ENCODE measurements at places on chromosomes 7 and 10.
A peak's percentile ranks its signal among the peaks of the same experiment; 100 is the strongest.

DNA sequence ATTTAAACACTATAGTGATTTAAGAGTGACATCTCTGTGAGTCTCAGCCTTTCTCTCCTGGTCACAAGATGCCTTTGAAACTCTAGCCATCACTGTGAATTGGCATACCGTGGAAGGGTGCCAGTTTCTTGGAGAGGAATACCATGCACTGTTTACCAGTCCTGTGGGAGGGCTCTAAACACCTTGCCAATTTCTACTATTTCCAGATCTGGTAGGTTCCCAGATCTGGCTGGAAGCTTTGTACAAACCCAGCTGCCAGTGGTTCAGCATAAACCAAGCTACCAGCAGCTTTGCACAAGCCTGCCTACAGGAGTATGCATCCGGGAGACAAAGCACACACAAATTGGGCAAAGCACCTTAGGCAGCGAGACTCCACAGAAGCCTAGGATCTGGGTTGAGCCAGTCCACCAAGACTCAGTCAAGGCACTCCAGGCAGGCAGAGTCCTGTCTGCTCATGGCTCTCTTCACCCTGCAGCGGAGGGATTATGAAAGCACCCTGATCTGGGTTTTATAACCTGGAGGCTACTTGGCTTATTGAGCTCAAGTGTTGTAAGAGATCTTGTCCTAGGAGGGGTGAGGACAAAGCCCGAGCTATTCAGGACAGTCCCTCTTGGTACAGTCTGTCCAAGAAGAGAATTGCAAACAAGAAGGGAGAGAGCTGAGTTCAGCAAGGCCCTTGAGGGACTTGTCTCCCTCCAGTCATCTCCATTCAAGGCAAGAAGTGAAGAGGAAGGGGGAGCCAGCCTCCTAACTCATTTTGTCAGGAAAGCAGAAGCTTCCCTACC lies 23.6 kb downstream of the MCM10 start:
- DNase-seq: no peak

DNA sequence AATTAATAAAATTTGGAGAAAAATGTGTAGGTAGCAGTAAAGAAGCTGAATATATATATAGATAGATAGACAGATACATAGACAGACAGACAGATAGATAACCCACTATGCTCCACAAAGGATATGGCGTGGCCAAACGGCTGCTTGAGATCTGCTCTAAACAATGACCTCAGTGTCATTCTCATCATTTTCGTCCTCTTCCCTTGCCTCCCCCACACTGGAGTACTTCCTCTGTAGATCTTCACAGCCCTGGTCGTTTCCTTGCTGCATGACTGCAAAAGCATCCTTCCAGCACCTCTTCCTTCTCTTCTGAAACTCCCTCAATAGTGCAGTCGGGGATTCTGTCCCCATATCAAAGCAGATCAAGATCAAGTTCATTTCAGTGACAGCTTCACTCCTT lies 35.6 kb upstream of the ATP6V0A4 start:
- no peak for DNase-seq

- DNase-seq: no peak
Observed at GRCh38 chr10:48430402-48430993, 124.0 kb downstream of the MAPK8 start.

- DNase-seq: no peak
Observed at GRCh38 chr7:158192956-158193355, 394.7 kb downstream of the PTPRN2 start.

GRCh38 chr10:120981601-120982391 lies 130.6 kb downstream of the WDR11 start:
- DNase-seq: no peak

- DNase-seq: no peak
Observed at GRCh38 chr10:83153714-83154113, 985.6 kb upstream of the GHITM start.

DNA sequence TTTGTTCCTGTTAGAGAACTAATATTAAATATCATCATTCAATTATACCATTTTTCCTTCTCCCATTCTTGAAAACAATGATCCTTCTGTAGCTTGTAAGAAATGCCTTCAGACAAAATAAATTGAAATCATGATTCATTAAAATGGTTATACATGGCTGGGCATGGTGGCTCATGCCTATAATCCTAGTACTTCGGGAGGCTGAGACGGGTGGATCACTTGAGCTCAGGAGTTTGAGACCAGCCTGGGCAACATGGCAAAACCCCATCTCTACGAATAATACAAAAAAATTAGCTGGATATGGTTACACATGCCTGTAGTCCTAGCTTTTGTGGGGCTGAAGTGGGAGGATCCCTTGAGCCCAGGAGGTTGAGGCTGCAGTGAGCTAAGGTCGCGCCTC lies 13.0 kb downstream of the CD36 start:
- DNase-seq: no peak

DNA sequence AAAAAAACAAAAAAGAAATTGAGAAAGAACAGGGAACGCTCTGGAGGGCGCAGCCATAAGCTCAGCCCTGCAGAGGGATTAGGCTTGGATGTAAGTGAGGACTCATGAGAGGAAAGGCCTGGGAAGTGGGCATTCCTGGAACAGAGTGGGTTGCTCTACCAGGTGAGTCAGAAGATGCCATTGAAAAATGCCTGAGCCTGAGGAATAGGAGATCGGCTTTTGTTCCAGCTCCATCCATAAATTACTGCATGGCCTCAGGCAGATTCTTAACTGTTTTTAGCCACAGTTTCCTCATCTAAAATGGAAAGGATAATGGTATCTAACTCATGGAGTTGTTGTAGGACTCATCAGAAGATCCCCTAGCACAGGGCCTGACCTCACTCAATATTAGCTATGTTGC lies 1.1 kb upstream of the RGR start:
- no peak for DNase-seq

GRCh38 chr7:24724451-24725190 lies 32.6 kb downstream of the GSDME start:
- no peak for DNase-seq

GRCh38 chr10:132391676-132392020 lies 5.4 kb upstream of the PWWP2B start:
- no peak for DNase-seq

GRCh38 chr10:117755659-117756014 lies 213.1 kb downstream of the EMX2 start:
- DNase-seq: no peak

GRCh38 chr7:157016352-157017041 lies 6.0 kb upstream of the MNX1 start:
- no peak for DNase-seq

DNA sequence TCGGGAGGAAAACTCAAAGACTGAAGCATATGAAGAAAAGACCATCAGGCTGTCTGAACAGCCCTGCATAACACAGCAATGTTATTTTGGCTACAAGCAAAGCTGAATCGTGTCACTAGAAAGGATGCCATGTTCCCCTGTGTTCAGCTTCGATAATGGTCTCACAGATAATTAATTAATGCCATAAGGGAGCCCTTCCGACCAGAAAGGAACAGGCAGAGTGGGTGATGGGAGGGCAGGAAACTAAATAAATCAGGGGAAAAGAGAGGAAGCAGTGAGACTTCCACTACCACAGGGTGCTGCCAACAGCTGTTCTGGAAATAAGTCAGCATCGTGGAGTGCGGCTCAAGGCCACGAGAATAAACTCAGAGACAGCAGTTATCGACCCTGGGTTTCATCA lies 3.2 kb downstream of the PTPRN2 start:
- no peak for DNase-seq

DNA sequence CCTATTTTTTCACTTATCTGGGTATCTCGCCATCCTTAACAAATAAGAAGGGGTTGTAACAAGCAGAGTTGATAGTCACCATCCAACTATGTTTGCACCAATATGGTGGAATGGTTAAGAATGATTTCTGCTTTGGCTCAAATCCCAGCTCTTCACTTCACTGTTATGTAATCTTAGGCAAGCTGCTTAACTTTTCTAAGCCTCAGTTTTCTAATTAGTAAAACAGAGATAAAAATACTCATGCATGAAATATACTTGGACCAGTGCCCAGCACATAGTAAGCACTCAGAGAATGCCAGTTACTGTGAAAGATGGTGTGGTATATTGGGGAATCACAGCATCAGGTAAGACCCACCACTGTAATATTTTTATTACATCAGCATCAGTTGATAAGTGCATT lies 33.6 kb downstream of the ABCB1 start:
- no peak for DNase-seq

- DNase-seq: no peak
Observed at GRCh38 chr7:152541892-152542291, 106.1 kb upstream of the KMT2C start.

DNA sequence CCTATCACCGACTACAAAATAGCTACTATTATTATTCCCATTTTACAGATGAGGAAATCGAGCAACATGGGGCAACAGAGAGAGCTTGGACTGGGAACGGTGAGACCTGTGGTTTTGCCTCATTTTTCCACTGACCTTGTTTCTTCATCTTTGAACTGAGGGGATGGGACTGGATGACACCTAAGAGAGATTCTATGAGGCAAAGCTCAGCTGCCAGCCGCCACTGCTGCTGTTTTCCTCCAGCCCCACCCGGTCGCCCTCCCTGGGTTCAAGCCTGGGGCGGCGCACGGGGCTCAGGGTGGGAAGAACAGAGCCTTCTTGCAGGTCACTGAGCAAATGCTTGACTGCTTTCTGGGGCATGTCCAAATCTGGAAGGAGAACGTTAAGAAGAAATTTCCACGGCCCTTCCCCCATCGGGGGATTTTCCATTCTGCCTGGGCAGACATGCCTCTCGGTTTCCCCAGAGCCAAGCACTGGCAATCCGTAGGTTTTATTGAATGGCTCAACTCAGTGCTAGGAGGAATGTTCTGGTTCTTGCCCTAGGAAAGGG lies 12.3 kb downstream of the DDIT4 start:
- DNase-seq: no peak

GRCh38 chr10:50624866-50625501 lies 1.2 kb upstream of the SGMS1 start:
- DNase-seq: no peak

GRCh38 chr10:92011560-92012214 lies 88.1 kb downstream of the BTAF1 start:
- no peak for DNase-seq

- DNase-seq: peak; percentile 22
Observed at GRCh38 chr10:60203993-60204618, 185.6 kb downstream of the ANK3 start.

GRCh38 chr7:43443381-43443780 lies 139.5 kb upstream of the STK17A start:
- DNase-seq: no peak

GRCh38 chr10:34348917-34349485 lies 466.1 kb downstream of the PARD3 start:
- no peak for DNase-seq

DNA sequence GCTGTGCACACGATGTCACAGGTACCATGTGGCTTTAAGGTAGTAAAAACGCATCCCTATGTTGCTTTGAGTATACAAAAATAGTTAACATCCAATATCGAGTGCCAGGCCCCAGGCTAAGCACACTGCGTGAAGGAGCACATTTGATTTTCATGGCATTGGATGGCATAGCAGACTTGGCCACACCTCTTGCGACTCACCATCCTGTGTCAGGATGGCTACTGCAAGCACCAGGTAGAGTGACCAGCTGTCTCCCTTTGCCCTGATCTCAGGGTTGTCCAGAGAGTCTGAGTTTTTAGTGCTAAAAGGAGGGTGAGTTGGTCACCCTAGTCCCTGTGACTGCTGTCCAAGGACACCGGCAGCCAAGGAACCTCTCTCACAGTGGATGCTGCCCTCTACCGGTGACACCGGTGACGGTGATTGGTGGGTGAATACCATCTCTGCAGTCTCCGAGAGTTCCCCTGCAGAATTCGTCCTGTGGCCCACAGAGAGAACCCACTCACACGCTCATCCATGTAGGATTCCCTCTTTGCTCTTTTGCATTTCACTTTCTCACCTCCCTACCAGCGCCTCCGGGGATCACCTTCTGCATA lies 76.1 kb downstream of the BICC1 start:
- DNase-seq: no peak

- no peak for DNase-seq
Observed at GRCh38 chr7:152624228-152624627, 51.7 kb downstream of the XRCC2 start.

GRCh38 chr7:118151671-118152070 lies 32.3 kb upstream of the LSM8 start:
- DNase-seq: no peak

- no peak for DNase-seq
Observed at GRCh38 chr10:96598846-96599245, 12.0 kb upstream of the TM9SF3 start.

GRCh38 chr10:64115908-64116643 lies 594.9 kb downstream of the REEP3 start:
- no peak for DNase-seq

GRCh38 chr10:103545366-103545765 lies 51.9 kb downstream of the NEURL1 start:
- DNase-seq: no peak

GRCh38 chr10:128463991-128464760 lies 338.0 kb upstream of the MKI67 start:
- DNase-seq: peak; percentile 50

GRCh38 chr7:46741938-46742540 lies 821.0 kb upstream of the IGFBP3 start:
- no peak for DNase-seq

- no peak for DNase-seq
Observed at GRCh38 chr10:76009531-76009930, 578.1 kb downstream of the LRMDA start.

- DNase-seq: no peak
Observed at GRCh38 chr10:1163831-1164230, 107.6 kb downstream of the WDR37 start.

DNA sequence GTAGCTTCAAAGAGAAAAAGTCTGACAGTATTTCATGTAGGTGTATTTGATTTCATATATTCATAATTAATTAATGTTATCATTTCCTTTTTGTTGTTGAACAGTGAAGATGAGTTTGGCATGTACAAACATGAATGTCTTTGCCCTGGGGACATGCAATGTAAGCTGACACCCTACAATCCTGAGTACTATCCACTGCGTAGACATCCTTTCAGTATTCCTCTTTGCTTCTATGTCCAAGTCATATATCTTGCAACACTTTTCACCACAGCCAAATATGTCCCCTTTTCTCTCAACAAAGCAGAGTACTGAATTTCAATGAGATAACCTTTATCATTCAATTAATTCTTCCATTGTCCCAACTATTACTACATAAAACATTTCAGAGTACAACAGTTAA lies 93.6 kb downstream of the GPR37 start:
- no peak for DNase-seq

DNA sequence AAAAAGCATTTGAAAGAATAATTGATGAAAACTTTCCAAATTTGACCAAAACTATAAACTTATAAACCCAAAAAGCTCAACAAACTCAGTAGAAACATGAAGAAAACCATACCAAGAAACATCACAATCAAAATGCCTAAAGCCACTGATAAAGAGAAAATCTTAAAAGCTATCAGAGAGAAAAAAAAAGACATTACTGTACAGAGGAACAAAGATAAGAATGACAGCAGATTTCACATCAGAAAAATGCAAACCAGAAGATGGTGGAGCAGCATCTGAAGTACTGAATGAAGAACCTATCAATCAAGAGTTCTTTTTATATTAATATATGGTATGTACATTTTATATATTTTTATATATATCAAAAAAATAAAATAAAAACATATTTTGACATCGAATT lies 2.4 kb upstream of the GPAM start:
- DNase-seq: no peak

Data from memory B cell (primary cell).